ENCODE measurements at places on chromosomes 2 and 18.

DNA sequence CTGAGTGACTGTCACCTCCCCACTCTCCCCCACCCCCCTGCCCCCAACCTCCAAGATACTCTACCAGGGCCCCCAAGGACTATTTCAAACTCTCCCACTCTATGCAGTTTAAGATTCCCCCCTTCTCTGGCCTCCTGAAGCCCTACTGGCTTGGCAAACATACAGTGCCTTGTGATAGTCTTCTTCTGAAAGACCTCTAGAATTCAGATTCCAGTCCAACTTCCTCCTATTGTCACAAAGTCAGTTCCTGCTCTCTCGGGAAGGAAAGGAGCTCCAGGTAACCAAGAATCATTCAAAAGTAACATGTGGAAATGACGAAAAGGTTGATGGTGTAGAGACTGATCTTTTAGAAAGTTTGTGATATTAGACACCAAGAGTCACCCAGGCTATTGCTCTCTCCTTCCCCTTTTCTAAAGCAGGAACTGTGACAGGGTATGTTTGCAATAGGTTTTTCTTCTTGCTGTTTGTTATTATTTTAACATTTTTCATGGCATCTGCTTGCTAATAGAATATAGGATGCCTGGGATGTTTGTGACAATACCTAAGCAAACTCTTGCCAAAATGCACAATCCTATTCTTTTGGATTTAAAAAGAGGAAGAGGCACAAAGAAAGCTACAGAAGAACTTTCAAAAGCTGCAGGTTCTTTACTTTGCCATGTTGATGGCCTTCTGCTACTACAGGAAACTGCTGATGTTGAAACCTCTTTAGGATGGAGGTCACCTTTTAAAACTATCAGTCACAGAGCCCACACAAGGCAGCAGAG lies 93.5 kb upstream of the MGAT4A start:
- no peak for DNase-seq

GRCh38 chr2:168137510-168138180 lies 109.8 kb downstream of the STK39 start:
- DNase-seq = no peak

- DNase-seq = no peak
Measured at GRCh38 chr2:3486047-3487027, 33.0 kb downstream of the ADI1 start.

DNA sequence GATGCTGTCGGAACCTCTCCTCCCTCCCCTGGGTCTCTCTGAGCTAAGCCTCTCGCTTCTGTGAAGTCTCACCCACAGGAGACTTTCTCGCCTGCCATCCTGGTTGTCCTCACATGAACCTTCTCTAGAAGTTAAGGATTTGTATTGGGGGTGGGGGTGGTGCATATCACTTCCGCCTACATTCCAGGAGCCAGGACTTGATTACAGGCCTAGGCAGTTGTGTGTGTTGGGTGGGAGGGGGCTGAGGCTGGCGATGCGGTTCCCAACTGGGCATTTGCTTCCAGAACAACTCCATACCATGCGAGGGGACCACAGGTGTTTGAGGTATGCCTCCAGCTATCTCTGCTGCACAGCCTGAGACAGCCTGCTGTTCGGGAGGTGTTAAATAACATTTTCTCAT lies 56.8 kb upstream of the MGAT4A start:
- DNase-seq = no peak

GRCh38 chr18:21179590-21180220 lies 62.3 kb upstream of the GREB1L start:
- peak; percentile 81 for DNase-seq

GRCh38 chr2:8886876-8887275 lies 49.5 kb upstream of the KIDINS220 start:
- DNase-seq = no peak

DNA sequence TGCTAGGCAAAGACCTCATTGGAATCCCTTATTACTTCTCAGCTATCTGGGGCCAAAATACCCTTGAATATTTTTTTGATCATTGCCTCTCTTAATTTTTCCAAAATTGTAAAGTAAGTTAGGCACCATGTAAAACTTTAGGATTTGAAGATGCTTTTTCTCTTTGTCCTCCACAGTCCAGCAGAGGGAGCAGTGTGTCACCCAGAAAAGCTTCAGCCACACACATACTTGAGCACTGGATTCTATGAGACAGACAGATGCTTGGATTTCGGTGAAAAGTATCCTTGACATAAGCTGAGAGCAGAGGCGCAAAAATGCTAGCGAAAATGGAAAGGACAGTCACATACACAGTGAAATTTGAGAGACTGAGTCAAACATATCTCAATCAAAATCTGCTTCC lies 74.7 kb upstream of the KCNJ3 start:
- peak; percentile 59 for DNase-seq

DNA sequence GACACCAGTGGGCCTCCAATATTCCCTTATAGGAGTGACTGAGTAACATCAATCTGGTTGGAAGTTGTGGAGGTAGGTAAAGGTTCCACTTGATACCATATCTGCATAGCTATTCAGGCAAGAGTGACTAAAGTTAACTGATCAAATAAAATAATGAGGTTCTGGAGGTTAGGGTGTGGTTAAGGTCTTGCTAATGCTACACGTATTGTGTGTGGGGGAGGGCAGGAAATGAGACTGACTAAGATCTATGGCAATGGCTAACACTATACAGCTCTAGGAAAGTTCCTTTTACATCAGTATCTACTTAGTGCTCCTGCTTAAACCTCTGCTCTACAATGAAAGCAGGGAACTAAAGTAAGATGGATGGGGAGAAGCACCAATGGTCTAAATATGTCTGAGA lies 149.1 kb upstream of the MGAT5 start:
- DNase-seq = no peak

GRCh38 chr2:145079641-145080040 lies 559.7 kb upstream of the ZEB2 start:
- no peak for DNase-seq

DNA sequence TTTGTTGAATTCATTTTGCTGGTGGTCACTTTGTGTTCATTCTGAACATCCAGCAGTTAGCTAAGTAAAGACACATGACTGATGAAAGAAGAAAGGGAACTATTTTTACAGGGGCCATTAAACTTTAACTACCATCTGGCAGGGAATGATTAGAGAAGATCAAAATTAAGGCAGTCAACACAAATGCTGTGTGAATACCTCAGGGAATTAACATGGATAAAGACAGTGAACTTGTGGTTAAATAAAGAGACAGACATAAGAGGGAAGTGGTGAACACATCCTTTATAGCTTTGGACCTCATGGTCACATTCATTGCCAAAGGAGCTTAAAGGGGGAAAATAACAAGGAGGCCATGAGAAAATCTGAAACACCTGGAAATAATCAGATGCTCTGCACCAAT lies 52.6 kb upstream of the ATP5MC3 start:
- DNase-seq = peak; percentile 9

DNA sequence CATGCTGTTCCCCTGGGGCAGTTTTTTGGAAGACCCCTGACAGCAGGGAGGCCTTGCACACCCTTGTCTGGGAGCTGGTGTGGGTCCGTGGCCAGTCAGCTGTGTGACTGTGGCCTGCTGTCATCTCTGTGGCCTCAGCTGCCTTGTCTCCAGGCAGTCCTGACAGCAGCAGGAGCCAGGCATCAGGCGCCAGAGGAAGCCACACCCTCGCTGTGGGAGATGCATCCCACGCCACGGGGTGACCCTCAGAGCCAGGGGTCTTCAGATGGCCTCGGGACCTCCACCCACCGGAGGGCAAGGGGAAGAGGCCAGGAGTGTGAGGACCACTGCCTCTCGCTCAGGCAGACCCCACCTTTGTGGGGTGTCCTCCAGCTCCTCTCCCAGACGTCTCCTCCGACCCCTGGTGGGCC lies 5.0 kb downstream of the BOK start:
- no peak for DNase-seq

DNA sequence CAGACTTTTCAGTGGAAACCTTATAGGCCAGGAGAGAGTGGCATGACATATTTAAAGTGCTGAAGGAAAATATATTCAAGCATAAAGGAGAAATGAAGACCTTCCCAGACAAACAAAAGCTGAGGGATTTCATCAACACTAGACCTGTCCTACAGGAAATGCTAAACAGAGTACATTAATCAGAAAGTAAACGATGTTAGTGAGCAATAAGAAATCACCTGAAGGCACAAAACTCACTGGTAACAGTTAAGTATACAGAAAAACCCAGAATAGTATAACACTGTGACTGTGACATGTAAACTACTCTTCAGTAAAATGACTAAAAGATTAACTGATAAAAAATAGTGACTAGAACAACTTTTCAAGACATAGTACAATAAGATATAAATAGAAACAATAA lies 87.4 kb downstream of the ATP8B1 start:
- no peak for DNase-seq

DNA sequence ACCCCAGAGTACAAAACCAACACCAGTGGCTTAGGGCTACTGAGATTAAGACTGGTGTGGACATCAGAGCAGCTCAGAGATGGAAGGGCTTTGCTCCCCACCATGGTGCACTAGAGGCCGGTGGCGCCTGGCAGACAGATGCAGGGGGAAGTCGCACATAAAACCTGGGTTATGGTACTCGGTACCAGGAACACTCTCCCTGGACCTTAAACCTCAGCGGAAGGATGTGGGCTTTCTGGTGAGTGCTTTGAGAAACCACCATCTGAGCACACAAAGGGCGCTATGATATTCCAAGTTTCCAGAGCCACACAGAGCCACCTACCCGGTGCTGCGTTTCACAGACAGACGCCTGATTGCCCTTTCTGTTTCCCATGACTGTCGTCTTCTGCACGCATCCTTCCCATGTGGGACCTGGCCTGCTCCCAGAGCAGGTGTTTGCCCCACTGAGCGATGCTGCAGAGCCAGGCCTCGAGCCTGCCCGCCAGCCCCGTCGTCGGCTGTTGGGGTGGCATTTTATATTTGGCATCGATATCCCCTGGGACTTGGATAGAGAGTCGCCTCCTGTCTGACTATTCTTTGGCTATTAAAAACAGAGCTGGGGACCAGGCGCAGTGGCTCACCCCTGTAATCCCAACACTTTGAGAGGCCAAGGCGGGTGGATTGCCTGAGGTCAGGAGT lies 89.5 kb upstream of the ODC1 start:
- DNase-seq = no peak

GRCh38 chr2:84297155-84297554 lies 161.9 kb downstream of the SUCLG1 start:
- DNase-seq = no peak

DNA sequence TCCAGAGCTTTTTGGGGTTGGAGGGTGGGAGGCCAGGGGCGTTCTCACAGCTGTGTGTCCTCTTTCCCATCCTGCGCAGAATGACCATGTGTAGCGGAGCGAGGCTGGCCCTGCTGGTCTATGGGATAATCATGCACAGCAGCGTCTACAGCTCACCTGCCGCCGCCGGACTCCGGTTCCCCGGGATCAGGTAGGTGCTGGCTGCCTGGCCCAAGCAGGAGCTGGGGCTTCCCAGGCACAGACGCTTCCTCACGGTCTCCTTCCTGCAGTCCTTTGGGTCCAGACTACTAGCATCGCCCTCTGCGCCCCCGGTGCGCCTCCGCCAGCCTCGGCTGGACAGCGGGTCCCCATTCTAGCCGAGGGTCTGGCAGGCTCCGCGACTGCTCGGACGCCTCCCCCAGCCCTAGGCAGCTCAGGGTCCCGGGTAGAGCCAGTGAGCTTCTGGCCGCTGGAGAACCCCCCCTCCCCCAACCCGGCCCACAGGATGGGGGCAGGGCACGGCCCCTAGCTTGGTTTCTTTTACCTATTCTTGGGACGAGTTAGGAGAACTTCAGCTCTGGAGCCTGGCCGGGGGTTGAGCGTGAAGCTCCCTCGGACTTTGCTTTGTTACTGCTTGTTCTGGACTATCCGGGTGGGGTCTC lies 756 bp downstream of the ADCYAP1 start:
- no peak for DNase-seq
